ENCODE measurements at places on chromosomes 2 and 18. TPM values are rescaled to one million over a fixed set of nuclear protein-coding genes. Genes with fewer than 3 reads are reported as not detected.

CDH7 gene
- 0.65 TPM for polyA plus RNA-seq

MYOM1 gene
- 656 TPM for polyA plus RNA-seq

CHAC2 gene
- 2.2 TPM for polyA plus RNA-seq

WDCP gene
- 11.2 TPM for polyA plus RNA-seq

- peak; percentile 78 for DNase-seq
Observed at GRCh38 chr2:177242121-177242987, 22.2 kb downstream of the NFE2L2 start.

GRCh38 chr2:126863336-126864015 is 35.2 kb upstream of the TEX51 start:
- no peak for DNase-seq

GRCh38 chr18:68428661-68429060 is 286.2 kb downstream of the TMX3 start:
- DNase-seq = no peak

DNA sequence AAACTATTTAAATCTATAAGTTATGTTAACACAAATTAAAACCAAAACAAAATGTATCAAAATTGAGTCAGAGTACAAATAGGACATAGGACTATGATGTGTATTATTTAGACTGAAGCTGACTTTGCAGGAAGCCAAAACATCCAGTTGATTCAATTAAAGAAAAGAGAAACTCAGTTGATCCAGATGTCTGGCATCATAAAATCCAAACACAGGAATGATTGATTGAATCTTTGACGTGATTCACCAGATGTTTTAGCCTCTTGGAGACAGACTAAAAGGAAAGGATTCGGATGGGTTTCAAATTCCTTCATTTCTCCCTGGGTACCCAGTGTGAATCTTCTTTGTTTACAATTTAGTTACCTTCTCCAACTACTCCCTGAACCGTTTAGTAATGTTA is 272.9 kb downstream of the IRS1 start:
- peak; percentile 43 for DNase-seq

GRCh38 chr2:151097128-151097527 is 164.5 kb downstream of the RBM43 start:
- peak; percentile 89 for DNase-seq

GRCh38 chr2:69815717-69816116 is 13.7 kb upstream of the GMCL1 start:
- DNase-seq = no peak

DNA sequence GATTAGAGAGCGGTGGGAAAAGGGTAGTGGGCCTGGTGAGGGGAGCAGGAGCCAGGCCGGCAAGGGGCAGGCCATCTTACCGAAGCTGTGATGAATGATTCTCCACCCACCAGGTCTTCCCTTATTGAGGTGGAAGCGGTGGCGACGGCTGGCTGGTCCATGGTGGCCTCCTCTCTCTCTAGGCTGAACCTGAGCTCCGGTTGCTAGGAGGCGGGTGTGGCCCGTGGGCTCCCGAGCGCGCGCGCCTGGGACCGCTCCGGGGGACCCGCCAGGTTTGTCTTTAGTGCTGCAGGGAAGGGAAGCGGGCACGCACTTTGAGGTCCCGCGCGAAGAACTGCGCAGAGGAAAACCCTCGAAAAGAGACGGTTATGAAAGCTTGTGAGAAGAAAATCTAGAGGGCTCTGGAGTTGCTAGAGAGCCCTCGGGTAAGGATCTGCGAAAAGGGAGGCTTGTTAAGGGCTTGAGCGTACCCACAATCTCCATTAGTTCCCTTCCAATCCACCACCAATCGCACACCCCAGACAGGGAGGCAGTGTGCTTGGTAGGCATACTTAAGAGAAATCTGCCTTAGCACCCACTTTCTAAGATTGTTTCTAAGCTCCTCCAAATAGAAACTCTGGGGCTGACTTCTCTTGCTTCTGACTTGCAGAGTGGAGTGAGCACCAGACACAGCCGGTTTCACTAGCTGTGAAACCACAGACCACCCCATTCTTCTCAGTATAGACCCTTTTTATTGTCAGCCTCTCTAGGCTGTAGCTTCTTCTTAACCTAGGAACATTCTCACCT is at the start of gene STPG4:
TSS of gene STPG4 (minus strand) at position 218 of the 786 bp plus-strand sequence. CDS start at position 161, 57 bp downstream.
- DNase-seq = no peak

GRCh38 chr2:792687-793086 is 115.5 kb upstream of the TMEM18 start:
- no peak for DNase-seq

- peak; percentile 51 for DNase-seq
Observed at GRCh38 chr2:85154048-85154753, 21.0 kb downstream of the TCF7L1 start.

- peak; percentile 4 for DNase-seq
Observed at GRCh38 chr18:70931942-70932814, 643.3 kb downstream of the SOCS6 start.

- no peak for DNase-seq
Observed at GRCh38 chr18:28793901-28794300, 617.0 kb upstream of the CDH2 start.

- DNase-seq = no peak
Observed at GRCh38 chr2:222318026-222318711, 19.4 kb upstream of the PAX3 start.

- DNase-seq = no peak
Observed at GRCh38 chr2:54444503-54444902, 11.6 kb upstream of the SPTBN1 start.

GRCh38 chr18:74774486-74774885 is 176.8 kb downstream of the ZNF407 start:
- no peak for DNase-seq

DNA sequence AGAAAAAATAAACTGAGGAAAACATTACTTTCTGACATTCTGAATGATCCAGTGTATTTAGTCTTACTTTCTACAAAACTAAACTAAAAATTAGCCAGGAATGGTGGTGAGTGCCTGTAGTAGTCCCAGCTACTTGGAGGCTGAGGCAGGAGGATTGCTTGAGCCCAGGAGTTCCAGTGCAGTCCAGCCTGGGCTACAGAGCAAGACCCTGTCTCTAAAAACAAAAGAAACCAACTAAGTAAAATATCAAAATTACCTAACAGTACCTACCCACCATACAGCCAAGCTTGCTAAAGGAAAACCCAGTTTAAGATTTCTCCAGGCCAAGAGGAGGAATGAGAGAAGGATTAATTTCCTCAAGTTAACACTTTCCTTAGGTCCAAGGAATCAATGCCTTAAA is 2.9 kb downstream of the HSPD1 start:
- DNase-seq = no peak

DNA sequence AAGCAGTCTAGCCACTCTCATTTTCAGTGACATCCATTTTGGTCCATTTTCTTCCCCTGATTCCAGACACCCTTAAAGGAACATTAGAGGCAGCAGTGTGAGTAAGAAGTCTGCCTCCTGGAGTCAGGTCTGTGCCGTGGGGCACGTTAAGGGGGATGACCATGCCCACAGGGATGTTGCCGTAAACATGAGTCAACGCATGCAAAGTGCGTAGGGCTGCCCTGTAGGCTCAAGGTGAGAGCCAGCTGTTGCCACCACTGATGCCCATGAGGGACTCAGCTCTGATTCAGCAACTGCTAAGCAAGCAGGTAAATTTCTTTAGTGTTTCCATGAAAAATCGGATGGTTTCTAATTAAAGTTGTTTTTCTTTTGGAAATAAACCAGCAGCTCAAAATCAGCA is 61.4 kb upstream of the TFCP2L1 start:
- no peak for DNase-seq

GRCh38 chr2:84957771-84958134 is 13.2 kb upstream of the KCMF1 start:
- DNase-seq = no peak

DNA sequence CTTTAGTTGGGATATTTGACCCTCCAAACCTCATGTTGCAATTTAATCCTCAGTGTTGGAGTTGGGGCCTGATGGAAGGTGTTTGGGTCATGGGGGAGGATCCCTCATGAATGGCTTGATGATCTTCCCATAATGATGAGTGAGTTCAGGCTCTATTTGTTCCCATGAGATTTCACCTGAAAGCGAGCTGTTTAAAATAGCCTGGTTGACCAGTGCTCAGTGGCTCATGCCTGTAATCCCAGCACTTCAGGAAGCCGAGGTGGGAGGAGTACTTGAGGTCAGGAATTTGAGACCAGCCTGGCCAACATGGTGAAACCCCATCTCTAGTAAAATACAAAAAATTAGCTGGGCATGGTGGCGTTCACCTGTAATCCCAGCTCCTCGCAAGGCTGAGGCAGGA is 14.9 kb upstream of the PSME4 start:
- no peak for DNase-seq

All from muscle of arm (tissue), 14 donors.